GOT3 (cell line): ENCODE measurements at places on chromosomes 3 and 15.

DNA sequence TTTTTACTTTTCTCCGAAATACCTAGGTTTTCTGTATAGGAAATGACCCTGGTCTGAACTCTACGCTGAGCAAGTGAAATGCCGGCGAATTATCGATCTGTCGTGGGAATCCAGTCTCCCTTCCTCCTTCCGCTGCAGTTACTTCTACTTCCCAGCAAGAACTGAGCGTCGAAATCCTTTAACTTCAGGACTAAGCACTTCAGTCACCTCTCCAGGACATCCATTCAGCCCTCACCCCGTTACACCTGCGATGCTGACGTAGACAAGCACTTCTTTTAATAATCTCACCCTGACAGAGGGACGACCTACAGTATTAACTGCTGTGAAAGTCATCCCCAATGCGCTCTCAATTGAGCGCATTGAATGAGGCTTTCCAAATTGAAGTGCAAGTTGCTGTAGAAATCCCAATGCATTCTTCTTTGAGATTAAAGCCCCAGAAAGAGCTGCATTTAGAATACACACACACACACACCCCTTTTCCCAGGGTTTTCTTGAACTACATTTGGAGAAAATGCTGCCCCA, 1.3 kb downstream of the TOP2B start:
- DNase-seq, result no peak

- DNase-seq, result no peak
Observed at GRCh38 chr15:57427367-57427821, 51.1 kb downstream of the CGNL1 start.

DNA sequence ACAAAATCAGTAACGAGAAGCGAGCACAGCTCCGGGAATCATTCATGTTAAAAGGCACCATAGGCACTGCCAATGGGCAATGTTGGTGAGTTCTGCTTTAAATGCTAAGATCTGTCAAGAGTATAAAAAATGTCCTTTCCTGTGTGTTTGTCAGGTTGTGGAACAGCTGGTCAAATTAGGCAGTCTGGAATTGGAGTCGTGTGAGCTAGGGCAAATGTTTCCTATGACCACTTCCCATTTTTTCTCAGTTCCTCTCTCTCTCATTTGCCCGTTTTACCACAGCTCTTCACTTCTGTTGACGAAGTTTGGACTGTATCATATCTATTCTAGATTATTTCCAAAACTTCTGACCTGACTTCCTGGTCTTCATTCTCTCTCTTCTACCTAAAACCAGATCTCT, 60.8 kb upstream of the GOLIM4 start:
- no peak for DNase-seq

DNA sequence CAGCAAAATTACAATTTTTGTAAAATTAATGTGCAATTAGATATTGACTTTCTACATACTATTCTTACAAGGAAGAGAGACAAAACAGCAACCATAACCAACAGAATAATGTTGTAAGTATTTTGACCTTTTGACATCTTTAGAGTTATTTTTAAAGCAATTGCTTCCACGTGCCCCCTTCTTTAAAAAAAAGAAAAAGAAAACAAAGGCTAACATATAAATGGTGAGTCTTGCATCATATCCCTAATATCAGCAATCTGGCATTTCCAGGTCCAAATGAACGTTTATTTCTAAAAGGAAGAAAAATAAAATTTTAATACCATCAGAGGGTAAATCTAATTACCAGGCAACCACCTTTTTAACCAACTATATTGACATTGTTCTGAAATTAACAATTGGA, 19.3 kb upstream of the STRIT1 start:
- no peak for DNase-seq

DNA sequence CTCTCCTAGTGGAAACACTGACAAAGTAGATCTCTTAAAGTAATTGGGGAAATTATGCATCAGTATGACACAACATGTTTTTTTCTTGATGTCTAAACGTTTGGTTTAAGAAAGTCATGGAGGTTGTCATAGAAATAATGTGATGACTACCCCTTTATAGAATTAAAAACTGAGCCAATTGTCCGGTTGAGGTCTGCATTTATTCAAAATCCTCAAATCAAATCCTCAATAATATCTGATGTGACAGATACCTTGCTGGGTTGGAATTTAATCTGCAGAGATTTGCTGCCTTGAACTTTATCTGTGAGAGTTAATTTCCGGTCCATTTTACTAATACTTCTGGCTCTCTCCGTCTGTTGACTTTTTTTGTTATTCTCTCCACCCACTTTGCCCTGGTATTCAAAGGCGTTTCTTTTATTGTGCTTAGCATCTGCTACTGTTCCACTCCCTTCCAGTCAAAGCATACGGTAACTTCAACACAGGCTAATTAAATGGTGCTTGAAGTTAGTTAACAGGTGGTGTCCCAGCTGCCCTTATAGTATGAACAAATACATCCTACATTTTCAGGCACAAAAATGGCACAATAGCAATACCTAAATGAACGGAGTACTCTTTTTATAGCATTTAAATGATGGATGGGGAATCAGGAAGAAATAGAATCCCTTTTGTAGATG, 628.3 kb downstream of the ROBO1 start:
- DNase-seq, result no peak
